ENCODE measurements at places on chromosomes 16 and 17.
A peak's percentile ranks its signal among the peaks of the same experiment; 100 is the strongest.

GRCh38 chr17:68972119-68972704 is 17.0 kb upstream of the ABCA8 start:
- no peak for DNase-seq

DNA sequence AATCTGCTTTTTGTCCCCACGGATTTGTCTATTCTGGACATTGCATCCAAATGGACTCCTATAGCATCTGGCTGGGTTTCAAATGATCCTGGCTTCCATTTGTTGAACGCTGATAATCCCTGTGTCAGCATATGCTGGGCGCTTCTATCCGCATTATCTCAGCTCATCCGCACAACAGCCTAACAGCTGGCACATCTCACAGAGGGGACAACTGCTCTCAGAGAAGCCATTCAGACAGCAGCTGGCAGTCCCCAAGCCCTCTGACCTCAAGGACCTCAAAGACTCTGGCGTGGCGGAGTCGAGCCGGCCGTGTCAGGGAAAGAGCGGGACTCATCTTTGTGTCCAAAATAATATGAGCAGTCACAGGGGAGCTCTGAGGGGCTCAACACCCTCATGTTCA is 82.3 kb downstream of the NT5M start:
- DNase-seq: no peak

DNA sequence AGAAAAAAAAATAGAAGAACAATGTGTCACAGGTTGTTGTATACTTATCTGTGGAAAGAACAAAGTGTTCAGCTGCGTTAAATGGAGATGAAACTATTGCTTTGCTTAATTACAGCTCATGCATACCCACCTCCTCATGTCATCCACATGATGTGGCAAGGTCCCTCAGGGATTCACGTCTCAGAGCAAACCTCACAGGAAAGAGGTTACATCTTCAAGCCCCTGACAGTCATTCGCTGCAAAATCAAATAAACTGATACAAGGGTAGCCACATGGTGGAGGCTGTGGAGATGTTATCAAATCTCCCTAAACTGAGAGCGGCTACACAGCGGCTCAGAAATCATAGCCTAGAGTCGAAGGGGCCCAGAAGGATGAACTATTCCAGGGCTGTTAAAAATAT is 21.1 kb downstream of the GINS3 start:
- DNase-seq: no peak

DNA sequence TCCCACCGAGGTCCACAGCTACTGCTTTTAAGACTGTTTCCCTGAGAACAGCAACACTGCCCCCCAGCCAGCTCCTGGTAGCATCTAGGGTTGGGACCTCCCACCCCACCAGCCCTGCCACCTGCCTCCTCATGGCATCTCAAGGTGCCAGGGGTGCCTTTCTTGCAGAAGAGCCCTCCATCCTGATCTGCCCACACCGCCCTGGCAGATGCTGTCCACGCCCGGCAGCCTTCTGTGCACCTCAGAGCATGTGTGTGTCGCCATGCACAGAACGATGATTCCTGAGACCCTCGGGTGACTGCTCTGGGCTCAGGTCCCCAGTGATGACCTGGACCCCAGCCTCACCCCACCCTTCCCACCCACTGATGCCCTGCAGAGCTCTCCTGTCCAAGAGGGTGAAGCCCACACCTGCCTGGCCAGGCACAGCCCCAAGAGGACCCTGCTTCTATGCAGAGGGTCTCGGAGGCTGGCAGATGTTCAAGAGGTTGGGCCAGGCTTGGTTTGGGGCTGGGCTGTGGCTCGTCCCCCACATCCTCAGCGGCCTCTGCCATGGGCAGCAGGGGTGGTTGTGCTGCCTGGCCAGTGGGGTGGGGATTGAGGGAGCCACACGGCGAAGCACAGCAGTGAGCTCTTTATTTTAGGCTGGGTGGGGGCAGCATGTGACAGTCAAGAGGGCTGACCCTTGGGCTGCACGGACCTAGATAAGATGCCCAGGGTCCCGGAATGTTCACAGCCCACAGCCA is 5.2 kb upstream of the SPATA2L start:
- no peak for DNase-seq

DNA sequence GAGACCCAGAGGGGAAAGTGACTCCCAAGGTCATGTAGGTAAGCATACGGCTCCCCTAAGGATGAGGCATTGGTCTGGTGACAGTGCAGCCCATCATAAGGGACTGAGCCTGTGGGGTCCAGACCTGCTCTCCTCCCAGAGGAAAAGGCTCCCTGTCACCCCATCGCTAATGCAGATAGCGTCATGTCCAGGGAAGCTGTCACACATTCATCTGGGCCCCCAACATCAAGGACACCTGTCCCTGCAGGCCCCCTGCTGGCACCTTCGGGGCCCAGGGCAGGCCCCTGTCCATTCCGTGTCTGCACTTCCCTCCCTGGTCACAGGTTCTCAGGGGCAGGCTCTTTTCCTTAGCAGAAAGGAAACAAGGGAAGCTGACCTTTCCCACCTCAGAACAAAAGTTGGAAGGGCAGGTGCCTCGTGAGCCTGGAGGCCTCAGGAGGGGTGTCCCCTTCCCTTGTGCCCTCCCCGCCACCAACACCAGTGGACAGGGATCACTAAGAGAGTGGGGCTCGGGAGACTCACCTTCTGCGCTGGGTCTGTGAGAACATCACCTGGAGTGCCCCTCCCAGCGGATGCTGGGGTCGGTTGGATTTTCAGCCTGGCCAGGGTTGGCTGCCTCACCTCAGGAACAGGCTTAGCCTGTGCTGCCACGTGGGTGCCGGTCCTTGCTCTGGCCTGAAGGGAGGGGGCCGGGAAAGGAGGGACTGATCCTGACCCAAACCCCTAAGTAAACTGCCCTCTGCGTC is 17.3 kb upstream of the LASP1NB start:
- no peak for DNase-seq

DNA sequence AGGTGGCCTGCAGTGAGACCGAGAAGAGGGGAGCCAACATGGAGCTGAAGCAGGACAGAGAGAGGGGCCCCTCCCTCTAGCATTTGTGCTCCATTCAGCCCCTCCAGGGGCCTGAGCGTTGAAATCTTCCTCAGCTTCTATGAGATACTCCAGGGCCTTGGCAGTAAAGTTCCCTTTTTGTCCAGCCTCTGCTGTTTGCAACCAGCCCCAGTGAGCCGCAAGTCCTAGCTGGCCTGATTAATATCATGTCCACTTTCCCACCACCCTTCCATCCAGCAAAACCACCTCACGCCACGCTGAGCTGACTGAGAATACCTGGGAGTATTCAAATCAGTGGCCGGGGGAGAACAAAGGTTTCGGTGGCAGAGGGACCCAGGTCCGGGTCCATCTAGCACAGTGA is 11.7 kb upstream of the RPH3AL start:
- no peak for DNase-seq

DNA sequence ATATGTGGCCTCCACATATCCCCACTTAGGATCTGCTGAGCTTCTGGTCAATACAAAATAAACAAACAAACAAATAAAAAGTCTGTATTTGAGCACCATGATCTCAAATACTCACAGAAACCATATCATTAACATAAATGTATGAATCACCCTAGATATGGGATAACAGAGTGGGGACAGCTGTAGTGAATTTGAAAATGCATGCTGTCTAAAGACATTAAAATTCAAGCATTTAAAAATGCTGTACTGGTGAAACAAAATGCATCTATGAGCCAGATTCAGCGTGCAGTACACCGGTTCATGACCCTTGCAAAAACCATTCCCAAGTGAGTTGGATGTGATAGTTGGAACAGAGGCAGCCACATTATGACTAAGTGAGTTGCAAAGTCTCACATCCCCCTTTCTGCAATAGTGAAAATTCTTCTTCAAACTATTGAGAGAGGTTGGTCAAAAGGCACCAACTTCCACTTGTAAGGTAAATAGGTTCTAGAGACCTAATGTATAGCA is 12.3 kb downstream of the GRIN2A start:
- DNase-seq: no peak

DNA sequence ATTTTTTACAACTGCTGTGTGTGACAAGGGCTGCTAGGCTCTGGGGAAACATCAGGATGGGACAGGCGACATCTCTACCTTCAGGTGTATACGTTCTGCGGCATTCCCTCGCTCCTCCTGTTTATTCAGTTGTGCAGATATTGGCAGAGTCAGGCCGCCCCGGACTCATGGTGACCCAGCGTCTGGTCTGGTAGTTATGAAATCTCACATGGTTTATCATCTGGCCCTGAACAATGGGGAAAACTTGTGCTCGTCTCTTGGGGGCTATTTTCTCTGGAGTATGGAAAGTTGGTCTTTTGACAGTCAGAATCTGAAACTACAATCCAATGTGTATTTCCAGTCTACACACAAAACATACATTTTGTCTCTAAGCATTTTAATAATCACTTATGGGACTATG is 3.3 kb downstream of the MARCHF10 start:
- no peak for DNase-seq

DNA sequence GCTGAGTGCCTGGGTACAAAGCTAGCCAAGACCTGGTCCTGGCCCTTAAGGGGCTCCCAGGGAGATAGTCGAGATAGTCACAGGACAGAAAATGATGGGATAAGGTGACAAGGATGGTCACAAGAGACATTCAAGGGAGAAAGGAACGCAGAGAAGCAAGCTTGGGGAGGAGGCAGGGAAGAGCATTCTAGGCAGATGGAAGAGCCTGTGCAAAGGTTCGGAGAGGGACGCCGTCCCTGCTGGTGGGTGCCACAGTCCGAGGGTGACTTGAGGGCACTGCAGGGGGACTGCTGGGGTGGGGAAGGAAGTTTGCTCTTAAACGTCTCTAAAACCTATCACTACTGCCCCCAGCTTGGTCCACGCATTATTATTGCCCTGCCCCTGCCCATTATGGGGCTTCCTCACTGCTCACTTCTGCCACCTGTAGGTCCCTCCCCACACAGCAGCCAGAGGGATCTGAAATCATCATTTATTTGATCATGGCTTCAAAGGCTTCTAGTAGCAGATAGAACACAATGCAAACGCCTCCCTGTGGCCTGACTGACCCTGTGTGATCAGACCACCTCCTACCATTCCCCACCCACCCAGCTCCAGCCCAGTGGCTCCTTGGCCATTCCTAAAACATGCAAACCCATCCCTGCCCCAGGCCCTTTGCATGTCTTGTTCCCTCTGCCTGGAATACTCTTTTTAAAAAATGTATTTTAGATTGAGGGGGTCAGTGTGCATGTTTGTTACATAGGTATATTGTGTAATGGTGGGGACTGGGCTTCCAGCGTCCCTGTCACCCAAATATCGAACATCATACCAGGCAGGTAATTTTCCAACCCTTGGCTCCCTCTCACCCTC is 60.3 kb downstream of the RMI2 start:
- DNase-seq: peak; percentile 26

DNA sequence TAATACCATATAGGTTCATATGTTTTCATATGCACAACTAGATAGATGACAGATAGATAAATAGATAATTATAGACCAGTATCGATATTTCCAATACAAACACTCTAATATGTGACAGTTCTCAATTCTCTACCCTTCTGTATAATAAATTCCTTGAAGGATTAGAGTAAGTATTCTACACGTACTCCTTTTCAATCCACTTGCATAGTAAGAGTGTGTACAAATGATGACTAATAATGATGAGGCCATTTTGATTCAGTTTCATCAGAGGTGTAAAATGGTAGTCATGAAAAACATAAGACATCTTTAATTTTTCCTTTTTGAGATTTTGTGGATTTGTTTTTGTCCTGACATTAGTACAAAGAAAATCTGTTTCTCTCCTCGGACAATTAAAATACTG is 188.3 kb upstream of the WSB1 start:
- DNase-seq: no peak

DNA sequence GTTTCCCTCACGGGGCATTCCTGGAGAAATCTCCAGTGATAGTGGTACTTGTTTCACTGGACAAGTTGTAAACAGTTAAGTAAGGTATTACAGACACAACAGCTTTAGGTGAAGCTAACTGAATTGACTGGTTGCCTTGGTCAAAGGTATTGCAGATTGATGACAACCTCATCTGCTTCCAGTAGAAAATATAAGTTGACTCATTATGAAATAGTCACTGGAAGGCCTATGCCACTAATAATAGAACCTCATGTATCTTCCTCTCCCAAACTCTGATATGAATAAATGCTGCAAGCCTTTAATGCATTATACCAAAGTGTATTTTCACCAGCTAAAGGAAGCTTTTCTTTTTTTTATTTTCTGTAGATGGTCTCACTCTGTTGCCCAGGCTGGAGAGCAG is 44.8 kb downstream of the GLG1 start:
- DNase-seq: no peak

- no peak for DNase-seq
These were observed 5.2 kb downstream of the ITPRIPL2 start for GRCh38 chr16:19118938-19119431.

DNA sequence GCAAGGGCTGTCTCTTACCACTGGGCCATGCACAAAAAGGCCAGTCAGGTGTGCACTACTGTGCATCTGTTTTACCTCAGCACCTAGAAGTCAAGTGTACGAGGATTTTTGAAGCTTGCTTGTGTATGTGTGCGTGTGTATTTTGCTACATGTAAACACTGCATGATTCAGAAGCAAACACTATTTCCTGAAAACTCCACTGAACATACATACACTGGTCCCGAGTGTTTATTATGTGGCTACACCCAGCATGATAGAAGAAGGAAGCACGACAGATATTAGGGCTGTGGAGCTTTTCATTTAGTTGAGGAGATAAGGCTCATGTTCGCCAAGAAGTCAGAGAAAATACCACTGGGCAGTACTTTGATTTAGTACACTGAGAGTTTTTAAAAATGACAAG is 89.2 kb downstream of the ZZEF1 start:
- no peak for DNase-seq

Measured in activated T-cell treated with anti-CD3 and anti-CD28 coated beads for 1 hour (primary cell).